ENCODE measurements at places on chromosomes 11 and 22. TPM values are rescaled to one million over a fixed set of nuclear protein-coding genes. Genes with fewer than 3 reads are reported as not detected.

The ARHGAP1 gene
- total RNA-seq, result 73.0 TPM

The SYCE3 gene
- not detected for total RNA-seq

GRCh38 chr11:128036006-128036405, 551.4 kb downstream of the ETS1 start:
- no peak overlapping the region for H3K4me3 ChIP-seq
- no peaks in the 10 kb centered on the region for H3K36me3 ChIP-seq
- no peaks in the 10 kb centered on the region for H3K4me1 ChIP-seq
- DNase-seq, result no peak
- H3K27ac ChIP-seq, result no peak overlapping the region

- DNase-seq, result no peak
- H3K4me1 ChIP-seq, result peaks cover 8% of the 10 kb centered on the region
- no peaks in the 10 kb centered on the region for H3K36me3 ChIP-seq
- no peak overlapping the region for H3K27ac ChIP-seq
Observed at GRCh38 chr11:119919656-119920055, 190.7 kb upstream of the NECTIN1 start.

- no peak overlapping the region for H3K27ac ChIP-seq
- H3K36me3 ChIP-seq, result no peaks in the 10 kb centered on the region
- no peak overlapping the region for H3K4me3 ChIP-seq
- H3K4me1 ChIP-seq, result no peaks in the 10 kb centered on the region
- no peaks in the 10 kb centered on the region for H3K27me3 ChIP-seq
Observed at GRCh38 chr11:5646139-5646538, 21.3 kb downstream of the TRIM34 start.

All from Caco-2 (cell line).